ENCODE measurements at places on chromosomes 12 and 14.

- DNase-seq, result no peak
Observed at GRCh38 chr12:15000575-15000974, 27.7 kb downstream of the PDE6H start.

- DNase-seq, result no peak
Observed at GRCh38 chr12:113276946-113277500, 55.8 kb downstream of the TPCN1 start.

DNA sequence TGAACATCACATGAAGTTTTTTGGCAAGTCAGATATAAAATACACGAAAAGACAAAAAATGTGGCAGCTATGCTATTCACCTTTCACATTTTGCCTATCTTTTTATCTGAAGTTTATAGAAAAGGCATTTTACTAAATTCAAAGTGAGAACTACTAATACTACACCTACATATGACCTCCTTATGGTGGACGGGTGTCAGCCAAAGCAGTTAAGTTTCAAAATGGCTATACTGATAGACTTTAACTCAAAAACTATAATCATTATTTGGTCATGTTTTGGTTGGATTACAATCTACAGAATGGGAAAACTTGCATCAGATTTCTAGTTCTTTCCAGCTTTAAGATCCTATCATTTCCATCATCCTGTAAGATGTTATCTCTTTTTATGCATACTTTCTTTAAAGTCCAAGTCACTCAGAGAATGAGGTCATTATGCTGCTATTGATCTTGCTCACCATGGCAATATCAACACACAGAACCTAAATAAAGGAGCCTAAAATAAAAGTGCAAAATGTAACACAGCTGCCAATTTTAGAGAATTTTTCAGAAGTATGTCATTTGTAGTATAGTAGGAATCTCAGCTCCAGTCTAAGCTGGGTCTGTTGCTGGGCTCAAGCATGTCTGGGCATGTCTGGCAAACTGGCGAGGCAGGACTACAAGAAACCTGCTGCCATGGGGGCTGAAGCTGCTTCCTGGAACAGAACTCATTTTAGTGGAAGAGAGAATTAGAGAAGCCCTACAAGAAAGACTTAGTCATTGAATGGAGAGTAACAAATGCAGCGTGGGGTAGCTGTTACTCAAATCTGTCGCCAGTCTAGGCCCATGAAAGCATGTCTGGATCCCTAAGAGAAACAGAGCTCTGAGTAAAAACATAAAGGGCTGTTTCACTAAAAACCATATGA, 7.6 kb upstream of the AEBP2 start:
- no peak for DNase-seq

GRCh38 chr12:3152892-3153291, 75.7 kb downstream of the TSPAN9 start:
- DNase-seq, result no peak

DNA sequence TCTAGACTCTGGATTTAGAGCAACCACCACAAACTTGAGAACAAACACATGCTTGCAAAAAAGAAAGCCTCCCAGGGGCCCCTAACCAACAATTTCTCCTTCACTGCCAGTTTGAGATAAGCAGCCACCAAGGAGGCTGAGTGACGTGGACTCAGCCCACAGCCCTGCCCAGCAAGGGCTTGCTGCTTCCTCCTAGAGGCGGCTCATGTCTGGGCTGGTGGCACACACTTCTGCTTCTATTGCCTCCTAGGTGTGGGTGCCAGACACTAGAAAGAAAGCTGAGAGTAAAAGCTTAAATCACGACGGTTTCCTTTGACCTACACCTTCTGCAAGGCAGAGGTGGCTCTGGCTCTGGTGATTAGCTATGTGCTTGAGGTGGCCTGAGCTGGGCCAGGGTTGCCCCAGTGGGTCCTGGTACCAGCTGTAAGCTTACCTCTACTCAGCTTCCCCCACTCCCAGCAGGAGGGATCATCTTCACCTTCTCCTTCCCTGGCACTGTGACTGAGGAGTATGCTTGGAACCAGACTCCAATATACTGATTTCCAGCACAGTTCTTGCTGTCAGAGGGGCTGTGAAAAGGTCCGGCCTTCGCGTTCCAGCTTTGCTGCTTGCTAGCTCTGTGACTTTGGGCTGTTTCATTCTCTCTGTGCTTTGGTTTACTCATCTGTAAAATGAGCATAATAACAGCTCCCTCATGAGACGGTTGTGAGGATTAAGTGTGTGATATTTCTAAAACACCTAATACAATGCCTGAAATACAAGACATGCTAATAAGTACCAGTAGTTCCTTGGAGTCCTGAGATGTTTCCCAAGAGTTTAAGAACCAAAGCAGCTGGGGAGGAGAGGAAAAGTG, 89.7 kb upstream of the PARP11 start:
- DNase-seq, result no peak

- no peak for DNase-seq
Observed at GRCh38 chr14:60485057-60485597, 736 bp downstream of the C14orf39 start.

GRCh38 chr12:57899010-57899662, 42.2 kb upstream of the ATP23 start:
- no peak for DNase-seq

- no peak for DNase-seq
Observed at GRCh38 chr14:51527073-51527472, 124.6 kb upstream of the FRMD6 start.

Data from COR-L47 (cell line).